Tibial nerve (tissue), 4 donors: ENCODE measurements at places on chromosomes 5 and 9. TPM values are rescaled to one million over a fixed set of nuclear protein-coding genes. Genes with fewer than 3 reads are reported as not detected.

DNA sequence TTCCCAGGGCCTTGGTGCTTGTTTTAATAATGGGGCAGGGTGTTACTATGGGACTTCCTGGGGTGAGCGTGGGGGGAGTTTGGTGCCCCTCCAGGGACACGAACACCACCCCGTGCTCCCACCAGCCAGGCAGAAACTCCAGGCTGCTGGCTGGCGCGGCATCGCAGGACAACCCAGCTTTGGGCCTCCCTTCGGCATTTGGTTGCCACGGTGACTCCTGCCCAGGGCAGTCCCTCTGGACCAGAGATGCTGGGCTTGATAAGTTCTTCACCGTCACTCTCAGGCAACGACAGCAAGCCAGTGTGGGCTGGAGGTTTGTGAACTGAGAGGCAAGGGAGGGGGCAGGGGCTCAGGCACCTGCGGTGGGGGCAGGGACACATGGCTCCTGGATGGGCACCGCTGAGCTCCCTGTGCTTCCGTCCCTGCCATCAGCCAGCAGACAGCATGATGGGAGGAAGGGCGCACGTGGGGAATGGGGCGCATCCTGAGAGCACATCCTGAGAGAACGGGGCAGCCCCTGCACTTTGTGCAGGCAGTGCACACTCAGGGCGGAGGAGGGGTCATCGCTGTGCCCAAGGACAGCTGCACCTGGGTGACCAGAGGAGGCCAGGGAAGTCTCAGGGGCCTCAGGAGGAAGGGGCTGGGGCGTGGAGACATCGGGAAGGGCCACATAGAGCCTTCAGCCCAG lies 116.4 kb downstream of the RXRA start:
- no peak for DNase-seq
- no peaks in the 10 kb centered on the region for H3K27me3 ChIP-seq

DNA sequence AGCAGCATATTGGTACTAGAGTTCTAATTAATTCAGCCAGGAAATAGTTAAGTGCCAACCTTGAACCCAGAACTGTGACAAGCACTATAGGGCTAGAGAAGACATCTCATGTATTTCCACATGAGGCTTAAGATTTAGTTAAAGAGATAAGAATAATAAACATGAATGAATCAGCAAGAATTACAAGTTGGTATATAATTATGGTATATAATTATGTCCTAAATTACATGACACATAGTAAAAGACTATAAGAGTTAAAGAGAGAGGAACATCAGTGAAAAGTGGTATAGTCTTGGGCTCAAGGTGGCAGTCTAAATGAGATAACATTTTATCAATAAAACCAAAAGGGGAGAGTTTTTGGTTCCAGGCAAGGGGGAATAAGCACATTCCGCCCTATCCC lies 223.1 kb upstream of the NFIL3 start:
- H3K36me3 ChIP-seq: no peaks in the 10 kb centered on the region
- no peak overlapping the region for H3K4me3 ChIP-seq
- H3K27me3 ChIP-seq: no peaks in the 10 kb centered on the region
- H3K27ac ChIP-seq: no peak overlapping the region
- no peaks in the 10 kb centered on the region for H3K4me1 ChIP-seq

DNA sequence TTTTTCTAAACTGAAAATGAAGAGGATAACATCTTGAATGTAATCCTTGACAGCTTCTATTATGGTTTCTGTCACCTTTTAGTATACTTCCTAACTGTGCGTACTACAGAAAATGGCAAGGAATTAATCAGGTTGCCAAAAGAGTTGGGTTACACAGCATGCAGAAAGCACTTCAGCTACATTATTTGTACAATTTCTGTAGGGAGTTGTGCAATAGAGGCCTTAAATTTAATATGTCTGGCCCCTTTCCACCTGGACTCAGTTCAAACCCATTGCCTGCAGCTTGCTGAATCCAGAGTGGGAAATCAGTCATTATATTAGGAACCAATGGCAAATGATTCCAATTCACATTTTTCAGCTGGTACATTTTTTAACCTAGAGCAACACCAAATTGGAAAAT lies 549.7 kb downstream of the CSNK1G3 start:
- no peaks in the 10 kb centered on the region for H3K36me3 ChIP-seq
- H3K27ac ChIP-seq: no peak overlapping the region
- H3K4me1 ChIP-seq: no peaks in the 10 kb centered on the region

DNA sequence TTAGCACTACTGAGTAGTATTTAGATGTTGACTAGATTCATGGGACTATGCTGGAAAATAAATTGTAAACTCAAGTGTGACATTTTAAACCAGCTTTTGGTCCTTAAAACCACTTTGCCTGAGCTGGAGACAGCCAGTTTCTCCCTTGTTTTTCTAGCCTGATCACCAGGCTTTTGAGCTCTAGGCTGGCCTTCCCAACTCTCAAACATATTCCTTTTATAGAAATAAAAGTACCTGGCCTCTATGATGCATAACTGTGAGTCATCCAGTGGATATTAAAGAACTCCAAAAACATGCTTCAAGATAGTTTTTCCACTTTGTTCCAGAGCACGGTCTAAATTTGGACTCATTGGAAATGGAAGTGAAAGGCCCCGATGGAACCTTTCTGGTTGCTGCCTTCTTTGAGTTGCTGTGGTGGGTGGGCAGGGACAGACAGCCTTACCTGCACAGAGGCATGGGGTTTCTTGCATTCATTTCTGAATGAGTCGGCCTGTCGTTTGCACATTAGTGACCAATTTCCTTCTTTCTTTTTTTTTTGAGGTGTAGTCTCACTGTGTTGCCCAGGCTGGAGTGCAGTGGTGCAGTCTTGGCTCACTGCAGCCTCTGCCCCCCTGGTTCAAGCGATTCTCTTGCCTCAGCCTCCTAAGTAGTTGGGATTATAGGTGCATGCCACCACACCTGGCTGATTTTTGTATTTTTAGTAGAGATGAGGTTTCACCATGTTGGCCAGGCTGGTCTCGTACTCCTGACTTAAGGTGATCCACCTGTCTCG lies 43.1 kb downstream of the TRIO start:
- H3K27ac ChIP-seq: peak overlapping the region; percentile 77
- H3K36me3 ChIP-seq: no peaks in the 10 kb centered on the region
- no peak overlapping the region for H3K4me3 ChIP-seq
- no peak for DNase-seq
- no peaks in the 10 kb centered on the region for H3K27me3 ChIP-seq
- peaks cover 5% of the 10 kb centered on the region for H3K4me1 ChIP-seq

- no peak overlapping the region for H3K4me3 ChIP-seq
- H3K4me1 ChIP-seq: peaks cover 25% of the 10 kb centered on the region
- no peak overlapping the region for H3K27ac ChIP-seq
- no peaks in the 10 kb centered on the region for H3K36me3 ChIP-seq
Observed at GRCh38 chr9:126401107-126401506, 74.5 kb downstream of the MVB12B start.

DNA sequence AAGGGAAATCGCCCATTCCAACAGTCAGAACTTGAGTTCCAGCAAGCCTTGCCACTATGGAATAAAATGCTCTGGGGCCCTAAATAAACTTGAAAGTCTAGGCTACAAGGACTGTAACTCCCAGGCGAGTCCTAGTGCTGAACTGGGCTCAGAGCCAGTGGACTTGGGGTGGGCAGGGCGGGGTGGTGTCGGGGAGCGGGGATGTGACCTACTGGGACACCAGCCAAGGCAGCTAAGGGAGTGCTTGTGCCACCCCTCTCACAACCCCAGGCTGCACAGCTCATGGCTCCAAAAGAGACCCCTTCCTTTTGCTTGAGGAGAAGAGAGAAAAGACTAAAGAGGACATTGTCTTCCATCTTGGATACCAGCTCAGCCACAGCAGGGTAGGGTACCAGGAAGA lies 61.5 kb downstream of the MEIKIN start:
- H3K4me3 ChIP-seq: no peak overlapping the region
- no peaks in the 10 kb centered on the region for H3K27me3 ChIP-seq
- no peaks in the 10 kb centered on the region for H3K4me1 ChIP-seq
- H3K27ac ChIP-seq: no peak overlapping the region
- H3K36me3 ChIP-seq: no peaks in the 10 kb centered on the region
- no peak for DNase-seq

- peaks cover 48% of the 10 kb centered on the region for H3K4me1 ChIP-seq
- DNase-seq: no peak
- peak overlapping the region; percentile 83 for H3K27ac ChIP-seq
Observed at GRCh38 chr5:73339051-73339575, 109.5 kb downstream of the FOXD1 start.

GRCh38 chr5:116663081-116663480 lies 88.5 kb upstream of the SEMA6A start:
- H3K4me1 ChIP-seq: no peaks in the 10 kb centered on the region
- DNase-seq: no peak
- H3K4me3 ChIP-seq: no peak overlapping the region

- no peaks in the 10 kb centered on the region for H3K27me3 ChIP-seq
- H3K36me3 ChIP-seq: no peaks in the 10 kb centered on the region
- DNase-seq: no peak
- H3K4me1 ChIP-seq: peaks cover 13% of the 10 kb centered on the region
- no peak overlapping the region for H3K27ac ChIP-seq
- H3K4me3 ChIP-seq: no peak overlapping the region
Observed at GRCh38 chr5:113150221-113150620, 173.6 kb downstream of the DCP2 start.

PCDHGA12 gene
- total RNA-seq: 8.8 TPM

- no peaks in the 10 kb centered on the region for H3K27me3 ChIP-seq
- DNase-seq: no peak
- no peaks in the 10 kb centered on the region for H3K4me1 ChIP-seq
- no peak overlapping the region for H3K27ac ChIP-seq
- H3K4me3 ChIP-seq: no peak overlapping the region
Observed at GRCh38 chr9:28267351-28267750, 694.1 kb upstream of the C9orf72 start.

GRCh38 chr9:81841333-81841732 lies 86.9 kb upstream of the SPATA31D4 start:
- H3K36me3 ChIP-seq: no peaks in the 10 kb centered on the region
- peaks cover 5% of the 10 kb centered on the region for H3K4me1 ChIP-seq
- no peak overlapping the region for H3K27ac ChIP-seq
- no peak for DNase-seq

CKMT2 gene
- total RNA-seq: 23.7 TPM

DNA sequence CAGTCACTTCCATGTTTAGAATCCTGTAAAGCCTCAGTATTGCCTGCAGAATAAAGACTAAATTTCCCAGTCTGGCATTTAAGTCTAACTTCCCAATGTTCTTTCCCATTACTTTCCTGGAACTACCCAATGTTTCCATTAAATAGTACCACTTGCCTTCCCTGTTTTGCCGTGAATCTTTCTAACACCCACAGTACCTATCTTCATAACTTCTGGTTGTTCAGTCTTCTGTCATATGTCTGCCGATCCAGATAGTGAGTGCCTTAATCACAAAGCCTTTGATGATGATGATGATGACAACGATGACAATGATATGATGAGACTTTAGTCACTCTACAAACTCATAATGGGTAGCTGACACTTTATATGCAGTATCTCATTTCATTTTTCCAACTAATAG lies 6.6 kb upstream of the HEMGN start:
- no peak overlapping the region for H3K27ac ChIP-seq
- no peaks in the 10 kb centered on the region for H3K36me3 ChIP-seq
- no peaks in the 10 kb centered on the region for H3K4me1 ChIP-seq
- H3K4me3 ChIP-seq: no peak overlapping the region

GRCh38 chr5:181186986-181187499 lies 18.0 kb downstream of the TRIM7 start:
- no peaks in the 10 kb centered on the region for H3K4me1 ChIP-seq
- DNase-seq: no peak

KCNV2 gene
- total RNA-seq: not detected

DNA sequence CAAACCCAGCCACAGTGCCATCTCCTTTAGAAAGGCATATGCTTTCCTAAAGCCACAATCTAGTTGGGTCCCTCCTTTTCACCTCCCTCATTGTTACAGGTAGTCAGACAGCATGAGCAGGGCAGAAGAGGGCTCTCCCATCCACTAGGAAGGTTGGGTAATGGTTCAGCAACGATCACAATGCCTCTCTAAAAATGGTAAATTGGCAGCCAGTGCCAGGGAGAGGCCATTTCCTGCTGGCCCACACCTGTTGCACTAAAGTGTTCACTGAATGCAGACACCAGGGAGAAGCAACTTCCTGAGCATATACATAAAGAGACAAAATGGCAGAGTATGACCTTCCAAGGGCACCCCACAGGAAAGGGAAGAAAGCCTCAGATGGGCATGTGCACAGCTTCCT lies 31.3 kb upstream of the DAP start:
- H3K4me1 ChIP-seq: peaks cover 18% of the 10 kb centered on the region
- no peak overlapping the region for H3K27ac ChIP-seq

DNA sequence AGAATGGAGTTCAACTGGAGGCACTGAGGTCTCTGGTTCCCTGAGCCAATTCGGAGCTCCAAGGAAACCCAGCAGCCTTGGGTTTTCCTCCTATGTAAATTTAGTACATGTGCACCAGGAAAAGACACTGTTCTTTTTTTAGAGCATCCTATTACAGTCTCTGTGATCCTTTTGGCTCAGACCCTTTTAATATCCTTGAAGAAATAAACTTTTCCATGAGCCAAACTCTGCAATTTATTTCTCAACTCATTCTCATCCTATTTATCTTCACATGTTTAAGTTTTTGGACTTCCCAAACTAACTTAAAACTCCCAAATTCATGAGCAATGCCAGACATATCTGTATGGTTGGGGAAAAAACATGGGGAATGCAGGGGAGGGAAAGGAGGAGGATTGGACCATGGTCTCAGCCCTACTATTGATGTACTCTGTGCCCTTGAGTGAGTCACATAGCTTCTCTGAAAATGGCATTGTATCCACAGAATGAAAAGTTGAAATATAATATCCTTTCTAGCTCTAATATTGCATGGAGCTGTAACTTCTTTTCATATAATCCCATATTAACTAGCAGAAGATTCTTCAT lies 76.6 kb downstream of the PAPPA start:
- H3K27me3 ChIP-seq: no peaks in the 10 kb centered on the region
- no peak for DNase-seq
- no peaks in the 10 kb centered on the region for H3K36me3 ChIP-seq
- no peaks in the 10 kb centered on the region for H3K4me1 ChIP-seq
- H3K4me3 ChIP-seq: no peak overlapping the region

GRCh38 chr5:115271295-115272050 lies 8.8 kb upstream of the PGGT1B start:
- no peak for DNase-seq
- H3K36me3 ChIP-seq: peaks cover 38% of the 10 kb centered on the region
- H3K27me3 ChIP-seq: no peaks in the 10 kb centered on the region
- H3K27ac ChIP-seq: no peak overlapping the region

INPP5E gene
- 18.4 TPM for total RNA-seq

DNA sequence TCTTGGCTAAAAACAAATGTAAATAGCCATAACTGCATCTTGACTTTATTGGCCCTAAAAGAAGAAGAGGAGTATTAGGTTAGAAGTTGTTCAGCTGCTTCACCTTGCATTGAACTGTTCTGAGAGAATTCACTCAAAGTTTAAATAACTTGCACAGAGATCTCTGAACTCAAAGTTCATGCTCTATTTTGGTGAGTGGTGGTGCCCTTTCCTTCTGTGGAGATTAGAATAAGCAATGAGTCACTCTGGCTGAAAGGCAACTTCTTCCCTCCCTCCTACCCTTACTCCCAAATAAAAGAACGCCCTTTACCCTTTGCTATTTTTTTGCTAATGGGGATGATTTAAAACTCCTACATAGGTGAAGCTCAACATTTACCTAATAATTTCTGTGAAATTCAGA lies 48.9 kb downstream of the ERMP1 start:
- H3K4me3 ChIP-seq: no peak overlapping the region
- H3K36me3 ChIP-seq: peaks cover 4% of the 10 kb centered on the region
- no peak overlapping the region for H3K27ac ChIP-seq
- DNase-seq: no peak
- H3K4me1 ChIP-seq: no peaks in the 10 kb centered on the region
- no peaks in the 10 kb centered on the region for H3K27me3 ChIP-seq

- peaks cover 72% of the 10 kb centered on the region for H3K4me1 ChIP-seq
- no peaks in the 10 kb centered on the region for H3K36me3 ChIP-seq
- peak overlapping the region; percentile 84 for H3K4me3 ChIP-seq
- DNase-seq: no peak
- peak overlapping the region; percentile 99 for H3K27ac ChIP-seq
Observed at GRCh38 chr9:121269642-121270254, 1.8 kb downstream of the GSN start.
